ENCODE measurements at places on chromosomes 12 and 14. TPM values are rescaled to one million over a fixed set of nuclear protein-coding genes. Genes with fewer than 3 reads are reported as not detected.

The KRT80 gene
- total RNA-seq, result 2.0 TPM

The BCL2L14 gene
- not detected for total RNA-seq

The C12orf50 gene
- not detected for total RNA-seq

The SOAT2 gene
- total RNA-seq, result not detected

- peak; percentile 19 for DNase-seq
Measured at GRCh38 chr14:64438181-64438841, 27.0 kb upstream of the AKAP5 start.

- no peak for DNase-seq
Measured at GRCh38 chr14:61753631-61754030, 8.6 kb upstream of the SNAPC1 start.

DNA sequence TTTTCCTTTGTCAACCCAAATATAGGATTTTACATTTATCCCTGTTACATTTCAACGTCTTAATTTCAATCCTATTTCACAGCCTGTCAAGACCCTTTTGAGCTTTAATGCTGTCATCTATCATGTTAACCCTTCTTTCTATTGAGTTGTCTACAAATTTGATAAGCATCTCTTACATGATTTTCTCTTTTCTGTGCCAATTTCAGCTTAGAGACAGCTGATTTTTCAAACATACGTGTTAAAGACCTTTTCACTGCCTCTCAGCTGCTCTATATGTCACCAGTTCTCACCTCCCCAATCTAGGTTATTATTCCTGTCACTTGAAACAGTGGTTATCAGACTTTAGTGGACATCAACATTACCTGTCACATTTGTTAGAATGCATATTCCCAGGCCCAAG is 181.3 kb downstream of the GXYLT1 start:
- no peak for DNase-seq

- DNase-seq, result no peak
Measured at GRCh38 chr12:77575376-77575919, 255.2 kb upstream of the NAV3 start.

DNA sequence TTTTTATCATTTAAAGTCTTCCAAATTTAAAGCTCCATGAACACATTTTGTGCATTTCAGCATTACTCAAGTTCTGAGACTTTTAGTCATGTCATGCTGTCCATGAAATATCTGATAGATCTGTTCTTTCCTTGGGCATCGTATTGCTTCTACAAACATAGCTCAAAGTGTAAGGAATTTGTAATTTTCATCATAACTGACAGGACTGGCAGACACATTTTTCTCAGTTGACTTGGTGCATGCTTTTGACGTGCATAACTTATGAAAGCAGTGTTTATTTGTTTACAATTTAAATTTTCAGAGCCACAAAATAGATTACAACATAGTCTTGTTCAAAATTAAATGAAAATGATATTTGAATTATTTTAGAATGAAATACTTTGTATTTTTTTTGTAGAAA is 812.1 kb upstream of the NOVA1 start:
- no peak for DNase-seq

DNA sequence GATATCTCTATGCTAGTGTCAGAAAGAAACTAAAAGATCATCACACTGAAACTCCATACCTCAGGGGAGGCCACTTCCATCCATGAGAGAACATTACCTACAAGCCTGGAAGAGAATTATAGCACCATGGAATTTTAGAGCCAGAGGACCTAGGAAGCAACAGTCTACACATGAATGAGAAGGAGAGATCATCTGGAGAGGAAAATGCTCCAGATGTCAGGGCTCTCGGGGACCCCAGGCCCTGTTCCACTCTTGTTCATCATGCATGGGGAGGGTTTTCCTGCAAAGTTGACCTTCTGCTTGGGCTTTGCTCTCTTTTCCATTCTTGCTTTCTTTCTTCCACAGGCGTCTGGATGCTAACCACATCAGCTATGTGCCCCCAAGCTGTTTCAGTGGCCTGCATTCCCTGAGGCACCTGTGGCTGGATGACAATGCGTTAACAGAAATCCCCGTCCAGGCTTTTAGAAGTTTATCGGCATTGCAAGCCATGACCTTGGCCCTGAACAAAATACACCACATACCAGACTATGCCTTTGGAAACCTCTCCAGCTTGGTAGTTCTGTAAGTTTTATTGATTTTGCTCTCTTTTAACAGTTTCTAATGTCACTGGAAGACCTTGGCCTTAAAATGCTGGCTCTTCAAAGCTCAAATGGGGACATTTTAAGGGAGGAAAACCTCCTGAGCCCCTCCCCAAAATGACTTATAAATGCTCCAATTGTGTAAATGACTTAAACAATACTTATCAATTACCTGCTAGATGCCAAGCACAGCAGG is 110.7 kb downstream of the ZFC3H1 start:
- no peak for DNase-seq

- no peak for DNase-seq
Measured at GRCh38 chr12:116153113-116153512, 124.4 kb downstream of the MED13L start.

DNA sequence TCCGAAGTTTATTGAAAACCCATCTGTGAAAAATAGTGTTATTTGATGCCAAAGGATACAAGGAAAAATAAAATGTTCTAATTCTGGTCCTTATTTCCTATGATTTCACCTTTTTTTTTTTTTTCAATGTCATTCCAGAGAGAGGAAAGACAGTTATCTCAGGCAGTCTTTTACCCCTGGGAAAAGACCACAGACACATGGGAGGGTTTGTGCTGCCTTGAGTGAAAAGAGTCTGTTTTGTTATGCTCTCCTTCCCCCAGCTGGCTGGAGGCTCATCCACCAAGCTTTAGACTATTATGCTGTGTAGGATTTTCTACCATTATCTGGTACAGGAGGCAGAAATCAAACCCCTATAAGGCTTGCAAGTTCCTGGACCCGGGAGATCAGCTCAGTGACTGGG is 151.8 kb downstream of the CRADD start:
- no peak for DNase-seq

- no peak for DNase-seq
Measured at GRCh38 chr12:122872815-122873361, 23.0 kb downstream of the VPS37B start.

GRCh38 chr12:126747530-126748149 is 1519.3 kb upstream of the TMEM132C start:
- DNase-seq, result no peak

DNA sequence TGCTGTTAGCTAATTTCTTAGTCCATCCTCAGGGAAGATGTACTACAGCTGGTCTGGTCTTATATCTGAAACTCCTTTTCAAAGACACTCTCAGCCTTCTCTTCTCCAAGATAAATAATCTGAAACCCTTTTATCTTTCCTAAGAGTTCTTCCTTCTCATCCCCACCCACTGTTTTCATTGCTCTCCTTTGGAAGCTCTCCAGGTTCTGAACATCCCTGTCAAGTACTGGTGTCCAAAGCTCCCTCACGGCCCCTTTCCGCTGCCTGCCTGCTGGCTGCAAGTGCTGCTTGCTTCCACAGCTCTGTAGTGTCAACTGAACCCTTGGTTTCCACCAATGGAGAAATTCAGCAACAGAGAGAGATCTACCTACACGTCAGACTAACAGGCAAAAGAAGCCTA is 6.6 kb upstream of the SLC6A13 start:
- DNase-seq, result no peak

GRCh38 chr12:110934093-110934852 is 13.9 kb upstream of the MYL2 start:
- no peak for DNase-seq

- DNase-seq, result no peak
Measured at GRCh38 chr14:83548061-83548839, 1981.7 kb upstream of the FLRT2 start.

DNA sequence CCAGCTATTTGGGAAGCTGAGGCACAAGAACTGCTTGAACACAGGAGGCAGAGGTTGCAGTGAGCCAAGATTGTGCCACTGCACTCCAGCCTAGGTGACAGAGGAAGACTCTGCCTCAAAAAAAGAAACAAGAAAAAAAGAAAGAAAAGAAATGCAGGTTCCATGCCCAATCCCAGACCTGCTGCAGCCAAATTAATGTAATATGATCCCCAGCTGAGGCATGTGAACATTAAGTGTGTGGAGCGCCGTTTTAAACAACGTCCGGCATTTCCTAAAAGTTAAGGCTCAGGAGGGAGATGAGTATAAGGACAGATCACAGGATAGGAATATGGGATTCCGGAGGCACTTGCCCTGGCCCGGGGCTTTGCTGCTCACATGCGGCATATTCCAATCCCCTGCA is 162.9 kb downstream of the KSR2 start:
- DNase-seq, result no peak

- DNase-seq, result no peak
Measured at GRCh38 chr12:51669271-51669670, 78.2 kb downstream of the SCN8A start.

DNA sequence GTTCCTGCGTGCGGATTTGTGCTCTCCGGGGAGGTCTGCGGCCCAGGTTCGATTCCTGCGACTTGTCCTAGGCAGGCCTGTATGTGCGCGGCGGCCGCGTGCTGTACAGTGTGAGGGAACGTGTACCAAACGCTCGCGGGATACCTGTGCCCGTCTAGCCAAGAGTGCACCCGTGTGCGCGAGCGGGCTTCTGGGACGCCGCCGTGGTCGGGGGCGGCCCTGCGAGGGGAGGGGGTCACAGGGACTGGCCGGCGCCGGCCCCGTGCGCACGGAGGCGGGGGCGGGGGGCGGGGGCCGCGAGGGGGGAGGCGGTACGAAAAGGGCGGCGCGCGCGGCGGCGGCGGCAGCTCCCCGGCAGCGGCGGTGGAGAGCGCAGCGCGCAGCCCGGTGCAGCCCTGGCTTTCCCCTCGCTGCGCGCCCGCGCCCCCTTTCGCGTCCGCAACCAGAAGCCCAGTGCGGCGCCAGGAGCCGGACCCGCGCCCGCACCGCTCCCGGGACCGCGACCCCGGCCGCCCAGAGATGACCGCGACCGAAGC is at the start of gene DLK1:
Gene DLK1 (plus strand): TSS at position 343 of the 536 bp plus-strand sequence. CDS start 177 bp downstream, at position 520.
- no peak for DNase-seq

Measured in pulmonary artery endothelial cell (primary cell).